ENCODE measurements at places on chromosomes 1 and 21.
A peak's percentile ranks its signal among the peaks of the same experiment; 100 is the strongest.

DNA sequence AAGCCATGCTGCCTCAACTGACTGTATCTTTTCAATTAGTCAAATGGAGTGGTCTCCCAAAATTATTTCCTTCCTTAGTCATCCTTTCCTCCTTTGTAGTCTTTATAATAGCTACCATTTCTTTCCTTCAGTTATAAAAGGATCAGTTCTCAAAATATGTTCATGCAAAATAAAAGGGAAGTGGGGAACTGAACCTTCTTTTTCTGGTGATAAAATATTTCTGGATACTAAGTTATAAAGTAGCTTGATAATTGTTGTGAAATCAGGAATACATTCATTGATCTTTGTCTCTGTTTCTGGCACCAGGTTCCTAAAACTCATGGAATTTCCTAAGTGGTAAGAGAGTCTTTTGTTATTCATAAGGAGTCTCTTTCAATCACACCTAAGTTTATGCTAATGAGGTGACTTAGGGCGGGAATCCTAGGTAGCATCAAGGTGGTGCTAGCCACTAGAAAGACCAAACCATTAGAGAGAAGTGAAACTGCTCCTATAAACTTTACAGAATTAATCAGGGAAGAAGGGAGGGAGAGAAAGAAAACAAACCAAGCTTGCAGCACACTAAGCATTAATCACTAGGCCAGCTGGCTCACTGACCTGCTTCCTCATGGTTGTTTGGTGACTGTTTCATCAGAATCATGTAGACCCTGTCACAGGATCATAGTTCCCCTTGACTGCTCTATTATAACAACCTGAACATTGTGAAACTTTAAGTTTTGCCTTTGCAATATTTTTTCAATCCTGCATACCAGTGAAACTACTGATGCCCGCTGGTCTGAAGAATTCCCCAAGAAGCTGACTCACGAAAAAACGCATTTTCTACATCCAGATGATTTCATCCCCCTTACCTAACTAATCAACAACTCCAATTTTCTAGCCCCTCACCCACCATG, 161.6 kb upstream of the PTBP2 start:
- no peak for DNase-seq

GRCh38 chr1:44832056-44832705, 10.9 kb downstream of the PTCH2 start:
- no peak for DNase-seq

DNA sequence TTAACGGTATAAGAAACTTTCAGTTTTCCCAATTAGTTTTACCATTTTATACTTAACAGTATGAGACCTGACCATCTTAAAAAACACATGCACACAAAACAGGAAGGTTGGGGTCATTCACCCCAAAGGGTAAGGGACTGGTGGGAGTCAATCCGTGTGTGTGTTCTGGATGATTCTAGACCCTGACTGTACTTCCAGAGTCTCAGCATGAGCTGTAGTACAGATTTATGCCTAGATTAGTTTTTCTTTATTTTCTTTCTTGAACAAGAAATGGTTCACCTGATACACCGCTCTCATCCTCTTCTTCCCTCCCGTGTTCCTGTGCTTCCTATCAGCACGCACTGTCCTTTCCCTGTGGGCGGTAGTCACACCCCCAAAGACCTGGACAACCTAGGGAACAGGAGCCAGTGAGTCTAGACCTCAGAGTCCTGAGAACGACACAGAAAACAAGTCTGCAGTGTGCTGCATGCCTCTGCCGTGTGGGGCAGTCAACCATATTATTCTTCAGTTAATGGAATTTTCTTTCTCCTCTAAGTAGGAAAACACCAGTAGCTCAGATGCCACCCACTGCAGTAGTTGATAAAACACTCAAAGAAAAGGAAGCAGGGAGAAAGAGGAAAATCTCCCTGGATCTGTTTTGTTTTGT, 38.9 kb upstream of the MRPS6 start:
- DNase-seq: no peak

DNA sequence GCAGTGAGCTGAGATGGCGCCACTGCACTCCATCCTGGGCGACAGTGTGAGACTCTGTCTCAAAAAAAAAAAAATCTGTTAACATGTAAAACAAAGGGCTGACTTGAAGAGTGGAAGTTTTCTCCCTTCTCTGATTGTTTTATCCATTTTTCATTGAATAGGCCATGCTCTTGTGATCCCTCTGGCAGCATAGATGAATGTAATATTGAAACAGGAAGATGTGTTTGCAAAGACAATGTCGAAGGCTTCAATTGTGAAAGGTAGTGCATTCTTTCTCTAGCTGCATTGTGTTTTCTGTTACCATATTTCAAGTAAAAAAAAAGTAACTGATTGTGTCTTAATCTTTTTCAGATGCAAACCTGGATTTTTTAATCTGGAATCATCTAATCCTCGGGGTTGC, 69.6 kb upstream of the LAMC2 start:
- no peak for DNase-seq

DNA sequence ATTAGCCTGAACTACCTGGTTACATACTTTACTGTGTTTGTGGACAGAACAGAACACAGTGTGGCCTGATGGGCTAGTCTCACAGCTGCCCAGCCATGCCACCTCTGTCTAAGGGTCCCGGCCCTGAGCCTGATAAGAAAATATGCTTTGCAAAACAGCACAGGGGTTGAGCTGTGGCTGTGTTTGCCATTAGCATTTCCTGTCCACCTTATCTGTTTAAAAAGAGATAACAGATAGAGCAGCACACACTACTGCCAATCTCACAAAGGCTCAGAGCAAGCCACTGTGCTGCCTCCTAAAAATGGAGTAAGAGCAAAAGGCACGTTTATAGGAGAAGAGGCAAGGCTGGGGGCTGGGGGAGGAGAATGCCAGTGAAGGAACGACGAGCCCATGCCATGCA, 95.0 kb downstream of the SUSD4 start:
- DNase-seq: no peak

- no peak for DNase-seq
Measured at GRCh38 chr1:80673935-80674597, 1126.7 kb upstream of the ADGRL2 start.

DNA sequence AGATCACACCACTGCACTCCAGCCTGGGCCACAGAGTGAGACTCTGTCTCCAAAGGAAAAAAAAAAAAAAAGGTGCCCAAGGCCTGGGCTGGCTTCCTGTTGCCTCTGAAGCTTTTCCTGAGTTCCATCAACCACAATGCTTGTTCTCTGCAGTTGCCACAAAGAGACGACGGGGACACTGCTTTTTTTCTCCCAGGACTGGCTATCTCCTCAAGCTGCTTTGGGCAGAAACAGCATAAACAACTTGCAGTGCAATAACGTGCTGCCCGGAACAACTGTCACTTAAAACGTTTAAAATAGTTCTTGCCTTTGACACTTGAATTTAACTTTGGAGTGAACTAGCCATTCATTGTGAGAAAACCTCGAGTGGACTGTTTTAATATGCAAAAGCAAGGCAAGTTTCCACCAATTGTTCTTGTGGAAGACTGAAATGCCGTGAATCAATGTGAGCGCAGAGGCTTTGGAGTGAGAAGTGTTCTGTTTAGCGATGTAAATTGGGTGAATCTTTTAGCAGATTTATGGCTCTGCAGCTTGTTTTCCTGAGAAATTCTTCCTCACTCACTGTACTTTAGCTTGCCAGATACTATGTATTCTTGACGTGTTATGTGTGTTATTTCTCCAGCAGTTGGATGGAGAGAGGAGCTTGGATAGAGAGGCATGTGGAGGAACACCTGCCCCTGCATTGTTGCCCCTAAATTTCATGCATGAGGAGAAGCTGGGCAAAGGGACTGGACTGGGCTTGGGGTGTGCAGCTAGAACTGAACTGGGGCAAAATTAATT, 188.1 kb upstream of the KIAA0040 start:
- DNase-seq: no peak

- no peak for DNase-seq
Measured at GRCh38 chr1:28822799-28823198, 10.8 kb downstream of the OPRD1 start.

DNA sequence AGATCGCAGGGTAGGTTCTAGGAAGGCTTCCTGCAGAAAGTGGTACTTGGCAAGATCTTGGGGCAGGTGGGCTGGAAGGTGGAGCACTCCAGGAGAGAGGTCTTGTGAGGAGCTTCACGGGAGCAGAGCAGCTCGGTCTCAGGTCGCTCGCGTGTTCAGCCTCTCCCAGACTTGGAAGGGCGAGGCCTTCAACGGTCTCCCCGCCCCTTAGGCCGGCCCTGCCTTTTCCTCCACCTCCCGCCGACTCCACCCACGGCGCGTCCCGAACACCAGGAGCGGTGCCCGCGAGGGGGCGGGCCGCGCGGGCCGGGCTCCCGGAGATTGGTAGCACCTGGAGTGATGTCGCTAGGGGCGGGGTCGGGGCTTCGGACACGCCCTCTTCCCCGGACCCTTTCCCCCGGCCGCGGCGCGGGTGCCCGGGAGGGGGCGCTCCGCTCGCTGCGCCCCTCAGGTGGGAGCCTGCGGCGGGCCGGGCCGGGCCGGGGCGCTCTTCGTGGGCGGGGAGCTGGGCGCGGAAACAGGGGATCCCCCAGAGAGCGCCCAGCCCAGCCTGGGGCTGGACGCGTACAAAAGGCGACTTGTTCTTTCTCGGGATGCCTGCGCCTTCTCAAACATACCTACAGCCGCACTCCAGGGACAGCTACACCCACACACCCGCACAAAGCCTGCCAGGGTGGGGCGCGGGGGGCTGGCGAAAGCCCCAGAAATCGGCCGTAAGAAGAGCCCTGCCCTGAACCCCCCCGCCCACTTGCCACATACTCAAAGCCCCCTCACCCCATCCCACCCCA, 35.5 kb downstream of the AHDC1 start:
- peak; percentile 89 for DNase-seq

GRCh38 chr21:42491328-42491727, 4.7 kb downstream of the RSPH1 start:
- no peak for DNase-seq

DNA sequence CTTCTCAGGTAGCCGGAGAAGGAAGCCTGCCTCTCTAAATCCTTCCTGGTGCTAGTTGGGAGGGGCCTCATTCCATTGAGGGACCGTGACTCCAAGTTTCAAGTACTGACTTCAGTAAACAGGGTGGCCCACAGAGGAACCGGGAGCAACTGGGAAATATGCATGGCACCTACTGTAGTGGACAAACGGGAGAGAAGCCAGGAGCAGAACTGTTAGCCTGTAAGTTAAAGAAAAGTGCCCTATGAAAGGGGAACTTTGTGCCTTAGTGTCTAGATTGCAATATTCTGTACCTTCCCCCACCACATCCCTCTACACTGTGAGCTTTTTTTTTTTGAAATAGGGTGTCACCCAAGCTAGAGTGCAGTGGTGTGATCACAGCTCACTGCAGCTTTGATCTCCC, 33.2 kb upstream of the KANK4 start:
- no peak for DNase-seq

DNA sequence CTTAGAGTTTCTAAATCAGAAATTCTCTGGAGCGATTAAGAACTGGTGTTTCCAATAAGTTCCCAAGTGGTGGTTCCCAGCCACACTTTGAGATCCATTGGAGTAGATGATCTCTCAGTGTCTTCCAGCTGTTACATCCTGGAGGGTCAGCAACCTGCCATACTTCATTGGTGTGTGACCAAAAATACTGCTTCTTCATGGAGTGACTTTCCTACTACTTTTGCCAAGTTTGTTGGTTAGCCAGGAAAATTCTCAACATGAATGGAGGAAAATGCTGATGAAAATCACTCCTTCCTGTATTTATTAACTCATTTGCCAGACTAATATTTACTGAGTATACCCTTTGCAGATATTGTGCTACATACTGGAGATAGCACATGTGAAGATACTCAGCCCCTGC, 186.1 kb downstream of the FGGY start:
- DNase-seq: no peak
